Stimulated activated CD8-positive, alpha-beta memory T cell treated with anti-CD3 and anti-CD28 coated beads, Interleukin-2, amount 100 ng/mL, for 48 hours (primary cell): ENCODE measurements at places on chromosomes 1 and 21.

GRCh38 chr1:229769006-229769405 is 143.0 kb downstream of the URB2 start:
- DNase-seq = no peak

- no peak for DNase-seq
Observed at GRCh38 chr1:30081379-30082102, 641.8 kb downstream of the MATN1 start.

DNA sequence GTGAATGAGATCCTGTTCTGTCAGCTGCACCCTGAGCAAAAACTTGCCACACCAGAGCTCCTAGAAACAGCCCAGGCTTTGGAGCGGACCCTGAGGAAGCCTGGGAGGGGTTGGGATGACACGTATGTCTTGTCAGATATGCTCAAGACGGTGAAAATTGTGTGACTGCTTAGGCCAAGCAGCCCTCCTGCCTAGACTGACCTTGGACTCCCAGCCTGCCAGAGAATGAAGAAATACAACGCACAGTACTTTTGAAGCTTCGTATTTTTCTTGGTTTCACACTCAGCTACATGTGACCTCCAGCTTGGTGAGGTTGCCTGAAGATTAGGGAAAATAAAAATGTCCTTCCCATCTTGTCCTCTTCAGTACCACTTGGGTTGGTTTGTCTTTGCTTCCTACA is 15.1 kb downstream of the METTL13 start:
- no peak for DNase-seq

GRCh38 chr1:209585672-209586071 is 2.2 kb downstream of the CAMK1G start:
- DNase-seq = no peak

- no peak for DNase-seq
Observed at GRCh38 chr1:19477284-19478249, 7.8 kb downstream of the CAPZB start.

- DNase-seq = no peak
Observed at GRCh38 chr1:12434174-12434573, 183.8 kb downstream of the DHRS3 start.

DNA sequence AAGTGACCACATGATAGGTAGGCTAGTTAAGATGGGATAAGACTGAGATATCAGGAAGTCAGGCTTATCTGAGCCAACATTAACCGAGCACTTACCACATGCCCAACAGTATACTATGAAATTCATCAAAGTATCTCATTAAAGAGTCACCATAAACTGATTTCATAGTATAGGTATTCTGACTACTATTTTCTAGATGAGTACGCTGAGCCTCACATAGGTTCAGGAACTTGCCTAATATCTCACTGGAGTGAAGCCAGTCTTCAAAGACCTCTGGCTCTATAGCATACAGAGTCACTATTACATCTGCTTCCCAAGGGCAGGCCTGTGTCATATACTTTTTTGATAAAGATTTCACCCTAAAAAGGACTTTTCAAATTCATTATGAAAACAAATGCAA is 115.6 kb upstream of the NGF start:
- no peak for DNase-seq

DNA sequence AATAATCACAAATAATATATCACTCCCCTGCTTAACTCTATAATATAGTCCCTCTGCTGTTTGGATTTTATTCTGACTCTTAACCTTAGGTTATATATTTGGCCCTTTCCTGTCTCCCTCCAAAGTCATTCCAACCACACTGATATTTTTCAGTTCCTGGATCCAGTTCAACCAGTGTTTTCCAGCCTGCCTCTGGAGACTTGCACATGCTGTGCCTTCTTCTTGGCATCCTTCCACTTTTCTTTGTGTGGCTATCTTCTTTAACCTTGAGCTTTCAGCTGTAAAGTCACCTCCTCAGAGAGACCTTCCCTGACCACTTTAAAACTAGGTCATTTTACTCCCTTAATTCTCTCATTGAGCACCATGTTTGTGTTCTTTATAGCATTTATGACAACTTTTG is 19.4 kb downstream of the CERS2 start:
- no peak for DNase-seq

DNA sequence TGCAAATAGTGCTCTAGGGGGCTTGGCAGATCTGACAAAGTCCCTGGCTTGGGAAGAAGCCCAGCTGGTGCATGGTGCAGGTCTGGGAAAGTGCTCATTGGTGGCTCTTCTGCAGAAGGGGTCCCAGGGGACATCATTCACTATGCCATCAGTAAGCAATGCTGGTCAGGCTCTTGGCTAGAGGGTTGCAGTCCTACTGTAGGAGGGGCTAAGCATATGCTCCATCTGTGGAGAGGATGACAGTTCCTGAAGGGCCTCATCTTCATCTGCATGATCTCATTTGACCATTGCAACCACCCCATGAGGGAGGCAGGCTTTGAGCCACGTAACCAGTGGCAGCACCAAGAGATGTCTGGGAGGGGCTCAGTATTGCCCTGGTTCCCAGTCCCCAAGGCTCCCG is 31.5 kb upstream of the VASH2 start:
- DNase-seq = no peak

DNA sequence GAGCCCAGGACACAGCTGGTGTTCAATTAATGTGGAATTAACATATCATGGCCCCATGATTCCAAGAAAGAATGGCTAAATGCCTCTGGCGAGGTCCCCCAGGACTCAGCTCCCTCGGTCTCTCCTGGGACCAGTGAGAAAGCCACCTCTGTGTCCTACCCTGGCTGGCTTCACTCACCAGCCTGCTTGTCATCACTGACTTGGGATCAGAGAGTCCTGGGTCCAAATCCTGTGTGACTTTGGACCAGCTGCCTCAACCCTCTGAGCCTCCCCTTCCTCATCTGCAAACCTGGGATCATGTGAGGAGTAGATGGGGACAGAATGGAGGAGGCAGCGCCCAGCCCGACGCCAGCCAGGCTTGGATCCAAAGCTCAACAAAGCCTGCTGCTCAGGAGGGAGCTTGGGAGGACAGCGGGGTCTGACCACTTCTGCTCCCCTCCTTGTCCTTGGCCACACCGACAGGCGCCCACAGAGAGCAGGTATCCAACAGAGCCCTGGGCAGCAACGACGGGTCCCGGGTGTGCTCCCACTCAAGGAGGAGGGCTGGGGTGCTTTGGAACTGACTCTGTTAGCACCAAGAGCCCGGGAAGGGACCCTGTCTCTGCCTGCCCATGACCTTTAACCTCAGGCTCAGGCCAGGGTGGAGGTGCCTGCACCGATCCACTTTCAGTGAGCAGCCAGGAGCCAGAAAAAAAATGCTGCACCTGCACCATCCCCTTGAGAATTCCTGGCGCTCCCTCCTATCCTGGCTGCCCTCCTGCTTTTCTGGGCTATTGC is 3.2 kb downstream of the SH2D5 start:
- DNase-seq = no peak

GRCh38 chr1:17081439-17081838 is 27.6 kb upstream of the SDHB start:
- no peak for DNase-seq

GRCh38 chr1:227765261-227766014 is 30.2 kb downstream of the SNAP47 start:
- DNase-seq = no peak

DNA sequence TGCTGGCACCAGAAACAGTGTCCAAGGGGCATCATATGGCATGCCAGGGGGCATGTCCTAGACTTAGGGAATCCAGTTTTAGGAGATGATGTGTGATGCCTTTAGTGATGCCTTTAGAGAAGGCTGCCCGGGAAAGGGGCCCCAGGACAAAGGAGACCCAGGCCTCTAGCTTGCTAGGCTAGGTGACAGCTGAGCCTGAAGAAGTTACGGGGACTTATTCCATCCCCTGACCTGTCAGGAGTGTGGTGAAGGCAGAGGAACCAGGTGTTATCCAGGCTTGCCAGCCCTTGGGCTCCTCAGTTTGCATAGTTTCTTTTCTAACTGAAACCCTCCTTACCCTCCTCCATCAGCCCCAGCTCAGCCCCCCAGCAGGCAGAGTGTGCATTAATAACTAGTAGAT is 269.7 kb upstream of the CSF3R start:
- DNase-seq = no peak

GRCh38 chr1:228278432-228278941 is 70.6 kb downstream of the OBSCN start:
- no peak for DNase-seq

GRCh38 chr1:53316766-53317581 is 10.9 kb downstream of the LRP8 start:
- DNase-seq = no peak

- no peak for DNase-seq
Observed at GRCh38 chr1:35377555-35377954, 109.0 kb downstream of the ZMYM4 start.

DNA sequence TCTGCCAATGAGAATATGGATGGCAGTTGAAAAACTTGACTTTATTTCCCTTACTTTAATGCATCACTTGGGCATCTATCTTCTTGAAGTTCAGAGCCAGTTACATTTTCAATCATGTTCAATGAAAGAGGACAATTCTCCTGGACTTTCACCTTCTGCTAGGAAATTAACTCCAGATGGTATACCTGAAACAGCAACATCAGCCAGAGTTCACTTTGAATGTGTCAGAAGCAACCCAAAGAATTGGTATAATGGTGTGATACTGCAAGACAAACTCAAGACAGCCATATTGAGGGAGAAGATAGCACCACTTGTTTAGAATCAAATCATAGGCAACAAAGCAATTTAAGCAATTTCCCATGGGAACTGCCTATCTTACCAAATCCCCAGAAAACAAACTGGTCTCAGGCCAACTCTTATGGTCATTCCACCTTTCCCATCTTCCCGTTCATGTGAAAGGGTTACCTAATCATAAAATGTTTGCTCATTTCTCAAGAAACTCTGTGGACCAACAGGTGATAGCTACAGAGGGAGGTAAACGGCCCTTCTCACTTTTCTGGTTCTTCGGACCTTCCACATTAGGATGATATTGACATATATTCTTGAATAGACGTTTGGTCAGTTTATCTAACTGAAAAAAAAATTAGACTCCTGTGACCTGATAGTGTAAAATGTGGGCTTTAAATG is 29.7 kb upstream of the C8B start:
- DNase-seq = no peak

- DNase-seq = no peak
Observed at GRCh38 chr1:162609306-162609705, 23.0 kb upstream of the DDR2 start.

GRCh38 chr1:47371016-47371517 is 37.5 kb downstream of the CMPK1 start:
- DNase-seq = no peak

DNA sequence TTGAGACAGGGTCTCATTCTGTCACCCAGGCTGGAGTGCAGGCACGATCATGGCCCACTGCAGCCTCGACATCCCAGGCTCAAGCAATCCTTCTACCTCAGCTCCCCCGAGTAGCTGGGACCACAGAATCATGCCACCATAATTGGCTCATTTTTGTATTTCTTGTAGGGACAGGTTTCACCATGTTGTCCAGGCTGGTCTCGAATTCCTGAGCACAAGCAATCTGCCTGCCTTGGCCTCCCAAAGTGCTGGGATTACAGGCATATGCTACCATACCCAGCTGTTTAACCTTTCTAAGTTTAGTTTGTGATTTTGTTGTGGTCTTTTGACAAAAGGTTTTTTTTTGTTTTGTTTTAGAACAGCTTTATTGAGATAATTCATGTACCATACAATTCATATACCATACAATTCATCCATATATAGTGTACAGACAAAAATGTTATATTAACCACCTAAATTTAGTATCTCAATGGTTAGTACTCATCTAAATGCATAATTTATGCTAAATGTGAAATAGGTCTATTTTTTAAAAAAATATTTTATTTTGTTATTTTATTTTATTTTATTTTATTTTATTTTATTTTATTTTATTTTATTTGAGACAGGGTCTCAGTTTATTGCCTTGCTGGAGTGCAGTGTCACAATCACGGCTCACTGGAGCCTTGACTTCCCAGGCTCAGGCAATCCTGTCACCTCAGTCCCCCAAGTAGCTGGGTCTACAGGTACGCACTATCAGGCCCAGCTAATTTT is 8.9 kb downstream of the ZMPSTE24 start:
- no peak for DNase-seq

- DNase-seq = no peak
Observed at GRCh38 chr1:98849969-98850636, 154.6 kb downstream of the PLPPR5 start.

DNA sequence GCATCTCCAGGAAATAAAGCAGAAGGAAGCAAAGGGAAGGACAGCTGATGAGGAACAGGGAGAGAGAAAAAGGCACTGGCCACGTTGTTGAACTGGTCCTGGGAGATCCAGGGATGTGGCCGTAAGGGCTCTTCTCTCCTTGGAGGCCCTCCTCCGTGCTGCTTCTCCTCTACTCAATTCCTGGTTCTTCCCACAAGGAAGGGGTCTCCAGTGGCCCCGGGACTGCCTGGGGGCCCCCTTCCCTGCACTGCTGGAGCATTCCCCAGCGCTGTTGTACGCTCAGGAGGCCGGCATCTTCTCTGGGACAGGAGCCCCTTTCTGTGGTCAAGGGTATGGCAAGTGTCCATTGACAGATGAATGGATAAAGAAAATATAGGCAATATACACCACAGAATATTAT is 88.5 kb upstream of the TLR5 start:
- DNase-seq = no peak

- no peak for DNase-seq
Observed at GRCh38 chr1:72433591-72433990, 151.3 kb upstream of the NEGR1 start.

- no peak for DNase-seq
Observed at GRCh38 chr1:196875935-196876334, 11.9 kb upstream of the CFHR4 start.

DNA sequence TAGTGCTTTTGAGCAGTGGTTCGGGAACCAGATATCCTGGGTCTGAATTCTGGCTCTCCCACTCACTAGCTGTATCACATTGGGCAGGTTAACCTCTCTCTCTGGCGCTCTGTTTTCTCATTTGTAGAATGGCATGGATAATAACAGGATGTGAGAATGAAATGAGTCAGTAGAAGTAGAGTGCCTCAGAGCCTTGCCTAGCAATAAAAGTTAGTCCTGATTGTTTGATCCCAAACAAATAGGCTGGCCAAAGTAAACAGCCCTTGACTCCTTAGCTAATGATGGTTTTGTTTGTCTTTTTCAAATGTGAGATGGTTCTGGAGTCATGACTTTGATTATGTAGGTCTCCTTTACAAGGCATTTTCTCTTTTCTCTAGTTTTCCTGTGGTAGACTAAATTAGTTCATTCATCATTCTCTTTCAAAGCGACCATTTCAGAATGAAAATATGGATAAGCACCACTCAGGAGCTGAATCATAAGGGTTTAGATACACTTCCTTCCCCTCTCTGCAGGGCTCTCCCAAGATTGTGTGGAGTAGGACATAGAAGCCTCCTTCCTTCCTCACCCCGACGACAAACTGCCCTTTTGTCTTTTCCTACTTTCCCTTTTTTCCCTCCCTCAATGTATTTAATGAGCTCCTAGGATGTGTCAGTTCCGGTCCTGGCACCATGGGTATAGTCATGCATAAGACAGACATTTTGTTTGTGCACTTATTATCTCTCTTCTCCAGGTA is 23.1 kb downstream of the KIAA0040 start:
- DNase-seq = no peak

GRCh38 chr1:201543871-201544642 is 5.1 kb downstream of the NAV1 start:
- DNase-seq = no peak
